Spleen (tissue), 13 donors: ENCODE measurements at places on chromosomes 4 and X. TPM values are rescaled to one million over a fixed set of nuclear protein-coding genes. Genes with fewer than 3 reads are reported as not detected.
A peak's percentile ranks its signal among the peaks of the same experiment; 100 is the strongest.

- H3K4me3 ChIP-seq: no peak overlapping the region
- DNase-seq: no peak
- no peaks in the 10 kb centered on the region for H3K27me3 ChIP-seq
- H3K36me3 ChIP-seq: no peaks in the 10 kb centered on the region
- peak overlapping the region; percentile 2 for H3K27ac ChIP-seq
These were observed 39.5 kb downstream of the TMEM154 start for GRCh38 chr4:152640058-152640921.

GRIA3 gene
- polyA plus RNA-seq: 0.20 TPM

GRCh38 chr4:182245541-182246215 lies 2.5 kb downstream of the TENM3 start:
- H3K4me3 ChIP-seq: no peak overlapping the region
- no peak for DNase-seq
- no peaks in the 10 kb centered on the region for H3K27me3 ChIP-seq
- H3K4me1 ChIP-seq: no peaks in the 10 kb centered on the region
- no peaks in the 10 kb centered on the region for H3K36me3 ChIP-seq
- H3K27ac ChIP-seq: no peak overlapping the region

DNA sequence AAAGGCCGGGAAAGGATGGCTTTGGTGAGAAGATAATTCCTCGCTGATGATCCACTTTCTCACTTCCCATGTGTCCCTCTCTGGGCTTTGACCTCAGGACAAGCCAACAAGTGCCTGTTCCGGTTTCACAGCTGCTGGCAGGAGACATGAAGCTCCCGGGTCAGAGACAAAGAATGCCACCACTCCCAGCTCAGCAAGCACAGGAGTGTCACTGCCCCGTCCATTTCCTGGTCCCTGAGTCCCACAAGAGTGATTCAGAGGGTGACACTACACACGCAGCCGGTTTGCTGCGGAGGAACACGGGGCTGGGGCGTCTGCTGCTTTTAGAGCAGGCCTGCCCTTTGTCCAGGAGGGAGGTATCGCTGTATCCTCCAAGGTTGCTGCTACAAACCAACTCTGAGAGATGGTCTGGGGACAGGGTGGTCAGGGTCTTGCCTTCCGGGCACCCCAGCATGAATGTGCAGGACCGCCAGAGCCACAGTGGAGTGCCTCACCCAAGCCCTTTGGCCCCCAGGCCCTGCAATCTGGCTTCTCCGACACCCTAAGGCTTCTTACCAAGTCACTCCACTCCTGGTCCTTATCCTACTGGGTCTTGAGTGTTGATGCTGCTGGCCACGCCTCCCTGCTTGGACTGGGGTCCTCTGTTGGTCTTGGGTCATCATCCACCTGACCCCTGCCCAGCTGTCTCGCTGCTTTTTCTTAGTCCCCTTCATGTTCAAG lies 49.5 kb downstream of the CPZ start:
- H3K4me1 ChIP-seq: no peaks in the 10 kb centered on the region
- no peaks in the 10 kb centered on the region for H3K36me3 ChIP-seq
- no peak overlapping the region for H3K27ac ChIP-seq
- H3K27me3 ChIP-seq: no peaks in the 10 kb centered on the region

ADAM29 gene
- 0.02 TPM for polyA plus RNA-seq

DNA sequence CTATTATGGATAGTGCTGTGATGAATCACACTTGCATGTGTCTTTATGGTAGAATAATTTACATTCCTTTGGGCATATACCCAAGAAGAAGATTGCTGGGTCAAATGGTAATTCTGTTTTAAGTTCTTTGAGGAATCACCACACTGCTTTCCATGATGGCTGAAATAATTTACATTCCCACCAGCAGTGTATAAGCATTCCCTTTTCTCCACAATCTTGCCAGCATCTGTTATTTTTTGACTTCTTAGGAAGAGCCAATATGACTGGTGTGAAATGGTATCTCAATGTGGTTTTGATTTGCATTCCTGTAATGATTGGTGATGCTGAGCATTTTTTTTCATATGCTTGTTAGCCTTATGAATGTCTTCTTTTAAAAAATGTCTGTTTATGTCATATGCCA lies 1120.2 kb downstream of the ARAP2 start:
- no peaks in the 10 kb centered on the region for H3K4me1 ChIP-seq
- H3K36me3 ChIP-seq: no peaks in the 10 kb centered on the region
- no peak overlapping the region for H3K27ac ChIP-seq
- DNase-seq: no peak
- H3K27me3 ChIP-seq: no peaks in the 10 kb centered on the region

PTPN13 gene
- polyA plus RNA-seq: 0.90 TPM

DNA sequence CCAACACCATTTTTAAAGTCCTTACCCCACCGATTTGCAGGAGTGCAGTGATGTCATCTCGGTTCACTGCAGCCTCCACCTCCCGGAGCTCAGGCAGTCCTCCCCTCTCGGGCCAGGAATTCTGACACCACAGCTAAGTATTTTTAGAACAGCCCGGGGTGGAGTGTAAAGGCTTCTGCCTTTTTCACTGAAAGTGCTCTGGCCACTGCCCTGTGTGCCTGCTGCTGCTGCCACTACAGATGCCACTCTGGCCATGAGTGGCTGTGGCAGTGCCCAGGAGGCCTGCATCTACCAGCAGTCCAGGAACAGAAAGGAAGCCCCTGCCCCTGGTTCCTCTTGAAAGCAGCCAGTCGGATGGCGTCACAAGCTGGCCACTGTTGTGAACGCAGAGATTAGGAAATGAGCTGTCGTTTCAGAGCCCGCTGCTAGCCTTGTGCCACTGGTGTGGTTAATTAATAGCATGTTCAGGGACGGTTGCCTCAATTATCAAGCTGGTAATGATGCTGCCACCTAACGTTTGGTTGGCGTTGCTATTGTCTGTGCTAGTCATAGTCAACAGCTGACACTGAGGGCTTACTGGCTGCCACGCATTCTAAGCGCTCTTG lies 23.6 kb upstream of the TBC1D14 start:
- peaks cover 42% of the 10 kb centered on the region for H3K4me1 ChIP-seq
- no peaks in the 10 kb centered on the region for H3K27me3 ChIP-seq
- no peak overlapping the region for H3K4me3 ChIP-seq
- peaks cover 27% of the 10 kb centered on the region for H3K36me3 ChIP-seq
- peak; percentile 89 for DNase-seq

GRCh38 chr4:177446586-177446985 lies 4.3 kb upstream of the AGA start:
- H3K4me3 ChIP-seq: no peak overlapping the region
- no peaks in the 10 kb centered on the region for H3K27me3 ChIP-seq
- peaks cover 8% of the 10 kb centered on the region for H3K4me1 ChIP-seq
- no peaks in the 10 kb centered on the region for H3K36me3 ChIP-seq
- DNase-seq: no peak
- H3K27ac ChIP-seq: no peak overlapping the region

GRCh38 chrX:95764972-95765451 lies 919.6 kb upstream of the DIAPH2 start:
- H3K4me1 ChIP-seq: no peaks in the 10 kb centered on the region
- no peaks in the 10 kb centered on the region for H3K27me3 ChIP-seq
- no peak overlapping the region for H3K27ac ChIP-seq
- DNase-seq: no peak

- H3K36me3 ChIP-seq: no peaks in the 10 kb centered on the region
- no peaks in the 10 kb centered on the region for H3K27me3 ChIP-seq
- H3K4me1 ChIP-seq: no peaks in the 10 kb centered on the region
- no peak overlapping the region for H3K4me3 ChIP-seq
These were observed 17.0 kb upstream of the MAGED1 start for GRCh38 chrX:51876441-51876840.

ESX1 gene
- not detected for polyA plus RNA-seq

GBA3 gene
- polyA plus RNA-seq: 1.3 TPM

DNA sequence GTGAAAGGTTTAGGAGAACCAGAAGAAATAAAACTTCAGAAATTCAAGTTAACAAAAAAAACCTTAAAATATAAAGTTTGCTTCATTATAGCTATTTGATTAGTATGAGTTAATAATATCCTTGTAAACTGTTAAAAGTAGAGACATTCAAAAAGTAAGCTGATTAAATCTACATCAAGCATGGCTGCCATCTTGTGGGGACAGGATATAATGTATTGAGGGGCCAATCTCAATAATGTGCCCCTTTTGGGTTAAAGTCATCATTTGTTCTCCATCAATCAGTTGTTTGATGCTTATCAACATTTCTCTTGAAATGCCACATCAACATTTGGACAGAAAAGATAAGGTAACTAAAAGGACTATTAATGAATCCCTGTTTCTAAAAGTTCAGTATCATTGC lies 4.6 kb upstream of the GRID2 start:
- no peak overlapping the region for H3K27ac ChIP-seq
- no peaks in the 10 kb centered on the region for H3K36me3 ChIP-seq
- peaks cover 20% of the 10 kb centered on the region for H3K27me3 ChIP-seq

DNA sequence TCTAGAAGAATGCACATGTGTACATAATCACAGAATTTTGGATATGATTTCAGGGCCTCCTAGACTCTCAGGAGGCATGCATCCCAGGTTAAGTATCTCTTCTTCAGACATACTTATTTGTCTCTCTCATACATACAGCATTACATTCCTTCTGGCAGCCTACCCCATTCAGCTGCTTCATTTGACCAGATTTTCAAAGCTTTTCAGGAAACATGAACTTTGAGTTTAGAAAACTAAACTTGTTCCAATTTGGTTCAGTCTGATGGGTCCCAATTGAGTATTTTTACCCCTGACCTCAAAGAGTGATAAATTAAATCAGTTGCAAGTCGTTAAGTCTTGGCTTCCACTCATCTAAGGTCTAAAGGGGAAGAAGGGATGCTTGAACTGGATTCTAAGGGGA lies 330.9 kb downstream of the ARHGAP24 start:
- no peak overlapping the region for H3K4me3 ChIP-seq
- DNase-seq: no peak
- no peak overlapping the region for H3K27ac ChIP-seq
- peaks cover 3% of the 10 kb centered on the region for H3K4me1 ChIP-seq

GRCh38 chr4:63580796-63581475 lies 828.3 kb downstream of the TECRL start:
- H3K27me3 ChIP-seq: no peaks in the 10 kb centered on the region
- H3K36me3 ChIP-seq: no peaks in the 10 kb centered on the region
- no peaks in the 10 kb centered on the region for H3K4me1 ChIP-seq
- no peak for DNase-seq
- no peak overlapping the region for H3K4me3 ChIP-seq

GRCh38 chr4:104901961-104902605 lies 244.6 kb upstream of the TET2 start:
- no peak overlapping the region for H3K27ac ChIP-seq
- H3K27me3 ChIP-seq: no peaks in the 10 kb centered on the region
- H3K4me1 ChIP-seq: no peaks in the 10 kb centered on the region
- H3K36me3 ChIP-seq: no peaks in the 10 kb centered on the region
- H3K4me3 ChIP-seq: no peak overlapping the region

EPHA5 gene
- 0.10 TPM for polyA plus RNA-seq

DNA sequence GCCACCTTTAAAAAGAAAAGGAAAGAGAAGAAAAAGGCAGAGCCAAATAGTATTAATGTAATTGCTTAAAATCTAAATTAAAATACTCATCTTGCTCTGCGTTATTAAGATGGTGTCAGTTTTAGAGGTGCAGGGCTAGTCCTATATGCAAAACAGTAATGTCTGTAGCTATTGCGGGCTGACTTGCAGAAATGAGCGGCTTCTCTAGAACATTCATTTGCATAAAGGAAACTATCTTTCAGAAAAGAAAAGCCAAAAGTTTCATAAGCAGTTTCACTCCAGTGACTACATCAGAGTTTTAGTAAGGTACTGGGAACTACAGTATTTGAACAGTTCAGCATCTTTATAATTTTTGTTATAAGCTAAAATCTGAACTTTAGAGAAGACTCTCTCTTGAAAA lies 6.0 kb downstream of the SMAD1 start:
- H3K27ac ChIP-seq: no peak overlapping the region
- no peak for DNase-seq
- no peaks in the 10 kb centered on the region for H3K36me3 ChIP-seq
- peaks cover 32% of the 10 kb centered on the region for H3K4me1 ChIP-seq

NUP62CL gene
- 0.45 TPM for polyA plus RNA-seq

GRCh38 chr4:138222046-138222445 lies 20.1 kb downstream of the SLC7A11 start:
- no peak overlapping the region for H3K27ac ChIP-seq
- H3K4me1 ChIP-seq: no peaks in the 10 kb centered on the region
- no peaks in the 10 kb centered on the region for H3K27me3 ChIP-seq
- no peaks in the 10 kb centered on the region for H3K36me3 ChIP-seq
- H3K4me3 ChIP-seq: no peak overlapping the region
- no peak for DNase-seq

GRCh38 chr4:107125496-107125895 lies 89.4 kb upstream of the DKK2 start:
- no peaks in the 10 kb centered on the region for H3K36me3 ChIP-seq
- no peak for DNase-seq
- no peak overlapping the region for H3K27ac ChIP-seq
- H3K4me1 ChIP-seq: no peaks in the 10 kb centered on the region
- no peaks in the 10 kb centered on the region for H3K27me3 ChIP-seq

- no peaks in the 10 kb centered on the region for H3K36me3 ChIP-seq
- no peak overlapping the region for H3K4me3 ChIP-seq
- no peaks in the 10 kb centered on the region for H3K27me3 ChIP-seq
- no peak for DNase-seq
- no peaks in the 10 kb centered on the region for H3K4me1 ChIP-seq
These were observed 359.4 kb upstream of the FSTL5 start for GRCh38 chr4:162523171-162523570.

- no peak overlapping the region for H3K4me3 ChIP-seq
- H3K4me1 ChIP-seq: peaks cover 22% of the 10 kb centered on the region
- peaks cover 84% of the 10 kb centered on the region for H3K36me3 ChIP-seq
- no peak for DNase-seq
- H3K27ac ChIP-seq: no peak overlapping the region
These were observed 42.2 kb upstream of the NKRF start for GRCh38 chrX:119648421-119648775.

GRCh38 chrX:46180258-46180687 lies 364.9 kb downstream of the ZNF674 start:
- H3K27ac ChIP-seq: no peak overlapping the region
- no peaks in the 10 kb centered on the region for H3K4me1 ChIP-seq
- DNase-seq: no peak
- H3K4me3 ChIP-seq: no peak overlapping the region

DNA sequence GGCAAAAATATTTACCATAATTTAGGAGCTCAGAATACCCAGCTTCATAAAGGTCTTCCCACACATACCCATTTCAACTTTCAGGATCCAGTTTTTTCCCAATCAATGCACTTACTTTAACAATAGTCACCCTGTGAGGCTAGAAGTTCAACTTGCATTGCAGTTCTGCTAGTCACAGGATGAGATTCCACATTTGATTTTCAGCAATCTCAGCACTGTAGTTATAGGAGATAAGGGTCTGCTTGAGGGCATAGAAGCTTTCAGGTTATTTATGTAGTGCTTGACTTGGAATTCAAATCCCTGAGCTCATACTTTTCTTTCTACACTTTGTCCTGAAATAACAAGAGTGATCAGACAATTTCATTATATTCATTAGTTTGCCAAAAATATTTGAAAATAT lies 78.3 kb upstream of the IL2 start:
- H3K36me3 ChIP-seq: no peaks in the 10 kb centered on the region
- H3K27ac ChIP-seq: no peak overlapping the region
- H3K27me3 ChIP-seq: no peaks in the 10 kb centered on the region

CLDN2 gene
- polyA plus RNA-seq: not detected

DNA sequence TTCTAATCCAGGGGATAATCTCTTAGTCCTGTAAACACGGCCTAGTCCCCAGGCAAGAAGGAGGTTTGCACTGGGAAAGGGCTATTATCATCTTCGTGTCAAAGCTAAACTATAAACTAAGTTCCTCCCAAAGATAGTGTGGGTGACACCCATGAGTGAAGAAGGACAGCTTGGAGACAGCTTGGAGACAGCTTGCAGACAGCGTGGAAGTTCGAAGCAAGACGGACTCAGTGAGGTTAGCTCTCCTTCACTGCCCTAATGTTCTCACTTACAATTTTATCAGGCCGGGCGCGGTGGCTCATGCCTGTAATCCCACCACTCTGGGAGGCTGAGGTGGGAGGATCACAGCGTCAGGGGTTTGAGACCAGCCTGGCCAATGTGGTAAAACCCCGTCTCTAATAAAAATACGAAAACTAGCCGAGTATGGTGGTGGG lies 19.2 kb upstream of the PLCXD1 start:
- H3K4me1 ChIP-seq: no peaks in the 10 kb centered on the region
- no peak overlapping the region for H3K4me3 ChIP-seq
- DNase-seq: no peak
- H3K27ac ChIP-seq: peak overlapping the region; percentile 15
